ENCODE measurements at places on chromosomes 5 and 9.
A peak's percentile ranks its signal among the peaks of the same experiment; 100 is the strongest.

GRCh38 chr9:650362-650761, 191.1 kb upstream of the DMRT1 start:
- DNase-seq: peak; percentile 39

DNA sequence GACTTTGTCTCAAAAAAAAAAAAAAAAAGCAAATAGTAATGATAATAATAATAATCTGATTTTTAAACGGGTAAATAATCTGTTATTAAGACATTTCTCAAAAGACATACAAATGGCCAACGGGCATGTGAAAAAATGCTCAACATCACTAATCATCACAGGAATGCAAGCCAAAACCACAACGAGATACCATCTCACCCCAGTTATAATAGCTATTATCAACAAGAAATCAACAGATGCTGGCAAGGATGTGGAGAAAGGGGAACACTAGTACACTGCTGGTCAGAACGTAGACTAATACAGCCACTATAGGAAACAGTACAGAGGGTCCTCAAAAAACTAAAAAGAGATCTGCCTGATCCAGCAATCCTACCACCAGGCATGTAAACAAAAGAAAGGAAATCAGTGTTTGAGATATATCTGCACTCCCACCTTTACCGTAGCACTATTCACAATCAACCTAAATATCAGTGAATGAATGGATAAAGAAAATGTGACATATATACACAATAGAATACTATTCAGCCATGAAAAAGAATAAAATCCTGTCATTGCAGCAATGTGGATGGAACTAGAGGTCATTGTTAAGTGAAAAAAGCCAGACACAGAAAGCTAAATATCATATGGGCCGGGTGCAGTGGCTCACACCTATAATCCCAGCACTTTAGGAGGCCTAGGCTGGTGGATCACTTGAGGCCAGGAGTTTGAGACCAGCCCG, 24.9 kb downstream of the VAV2 start:
- DNase-seq: no peak

DNA sequence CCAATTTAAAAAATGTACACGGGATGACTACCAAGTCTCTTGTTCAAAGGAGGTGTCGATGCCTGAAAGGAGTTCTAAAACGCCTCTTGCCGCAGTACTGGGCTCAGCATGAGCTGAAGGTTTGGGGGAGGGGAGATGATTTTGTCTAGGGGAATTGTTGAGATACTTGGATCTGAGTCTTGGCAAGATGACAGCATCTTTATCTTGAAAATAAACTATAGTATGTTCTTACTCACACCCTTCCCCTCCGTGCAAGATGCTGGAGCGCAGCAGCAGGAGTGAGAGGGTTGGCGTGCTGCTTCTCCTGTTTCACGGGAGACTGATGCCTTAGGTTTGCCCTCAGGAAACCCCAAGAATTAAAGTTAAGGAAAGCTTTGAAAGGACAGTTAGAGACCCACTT, 47.3 kb downstream of the FAM78A start:
- no peak for DNase-seq

DNA sequence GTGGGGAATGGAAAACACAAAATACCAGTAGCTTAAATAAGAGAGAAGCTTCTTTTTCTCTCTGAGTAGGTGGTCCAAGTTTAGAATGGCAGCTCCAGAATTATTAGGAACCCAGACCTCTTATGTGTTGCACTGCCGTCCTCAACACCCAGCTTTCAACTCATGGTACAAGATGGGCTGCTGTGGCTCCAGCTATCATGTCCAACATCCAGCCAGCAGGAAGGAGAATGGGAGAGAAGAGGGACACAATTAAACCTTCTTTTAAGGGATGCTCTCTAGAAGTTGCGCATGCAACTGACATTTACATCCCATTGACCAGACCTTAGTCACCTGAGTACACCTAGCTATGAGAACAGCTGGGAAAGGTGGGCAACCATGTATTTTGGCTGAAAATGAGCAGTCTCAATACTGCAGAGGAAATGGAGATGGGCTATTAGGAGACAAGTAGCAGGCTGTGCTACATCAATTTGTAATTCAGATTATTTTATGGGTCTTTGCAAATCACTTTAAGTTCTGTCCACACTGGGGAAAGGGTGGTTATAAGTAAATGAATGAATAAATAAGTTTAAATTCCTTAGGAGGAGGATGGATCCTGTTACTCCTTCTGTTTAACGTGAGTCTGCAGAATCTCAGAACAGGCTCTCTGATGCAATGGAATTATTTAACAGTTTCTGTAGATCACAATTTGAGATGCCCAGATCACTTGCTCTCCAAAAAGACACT, 76.1 kb downstream of the SLC28A3 start:
- DNase-seq: no peak

- DNase-seq: no peak
Measured at GRCh38 chr9:136239135-136239982, 6.3 kb downstream of the QSOX2 start.

DNA sequence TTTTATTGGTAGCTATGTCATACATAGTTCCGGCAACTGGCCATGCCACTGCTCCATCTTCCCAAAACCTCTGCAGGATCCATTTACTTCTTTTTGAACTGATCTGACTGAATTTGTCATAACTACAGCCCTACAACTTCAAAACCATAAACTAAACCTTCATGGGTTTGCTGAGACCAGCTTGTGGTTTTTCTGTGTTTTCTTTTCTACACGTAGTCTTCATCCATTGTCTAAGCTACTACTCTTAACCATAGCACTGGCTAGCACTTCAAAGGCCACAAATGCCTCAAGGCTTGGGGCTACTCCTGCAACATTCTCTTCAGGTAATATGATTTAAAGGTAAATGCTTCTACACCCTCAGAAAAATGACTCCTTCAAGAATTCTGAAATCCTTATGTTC, 9.0 kb upstream of the KIF2A start:
- DNase-seq: no peak

DNA sequence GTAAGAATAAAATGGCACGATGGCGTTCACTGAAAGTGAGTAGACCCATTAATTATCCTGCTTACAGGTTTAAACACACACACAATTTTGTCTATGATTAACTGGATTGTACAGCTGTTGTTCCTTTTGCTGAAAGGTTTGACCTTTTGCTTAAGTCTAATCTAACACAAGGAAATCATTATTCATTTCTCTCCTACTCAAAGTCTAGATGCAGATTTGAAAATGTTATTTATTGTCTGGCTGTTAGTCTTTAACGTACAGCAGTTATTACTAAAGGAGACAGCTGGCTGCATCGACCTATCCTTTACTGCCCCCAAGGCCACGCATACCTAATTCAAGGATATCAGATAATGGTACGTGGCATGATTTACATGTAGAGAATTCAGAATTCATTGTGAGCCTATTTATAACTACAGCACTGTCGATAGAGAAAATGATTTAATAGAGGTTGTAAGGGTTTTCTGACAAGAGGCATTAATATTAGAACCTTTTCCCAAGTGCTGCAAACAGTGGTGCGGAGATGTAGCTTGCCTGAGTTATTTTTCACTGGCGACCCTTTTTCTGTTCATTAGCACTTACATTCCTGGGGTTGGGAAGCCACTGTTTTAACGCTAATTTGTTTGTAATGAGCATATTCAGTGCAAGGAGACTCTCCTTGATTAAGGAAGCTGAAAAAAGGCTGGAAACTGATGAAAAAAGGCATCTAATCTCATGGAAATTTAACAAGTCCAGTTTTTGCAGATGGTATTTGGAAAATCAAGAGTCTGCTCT, 368.4 kb upstream of the GRAMD2B start:
- DNase-seq: no peak

DNA sequence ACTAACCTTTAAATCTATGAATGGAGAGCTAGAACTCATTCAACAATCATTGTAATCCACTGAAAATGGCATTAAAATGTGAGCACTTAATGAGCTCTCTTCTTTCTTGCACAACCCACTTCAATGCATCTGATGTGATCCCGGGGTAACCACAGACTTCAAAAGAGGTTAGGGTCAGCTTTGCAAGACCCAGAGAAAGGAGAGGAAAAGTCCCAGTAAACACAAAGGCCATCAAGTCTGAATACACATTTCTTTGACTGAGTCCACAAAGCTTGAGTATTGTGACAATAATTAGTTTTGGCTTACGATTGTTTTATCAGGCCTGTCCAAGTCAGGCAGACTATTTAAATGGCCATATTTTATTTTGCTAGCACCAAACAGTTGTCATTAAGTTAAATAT, 148.8 kb upstream of the ZNF608 start:
- DNase-seq: no peak

DNA sequence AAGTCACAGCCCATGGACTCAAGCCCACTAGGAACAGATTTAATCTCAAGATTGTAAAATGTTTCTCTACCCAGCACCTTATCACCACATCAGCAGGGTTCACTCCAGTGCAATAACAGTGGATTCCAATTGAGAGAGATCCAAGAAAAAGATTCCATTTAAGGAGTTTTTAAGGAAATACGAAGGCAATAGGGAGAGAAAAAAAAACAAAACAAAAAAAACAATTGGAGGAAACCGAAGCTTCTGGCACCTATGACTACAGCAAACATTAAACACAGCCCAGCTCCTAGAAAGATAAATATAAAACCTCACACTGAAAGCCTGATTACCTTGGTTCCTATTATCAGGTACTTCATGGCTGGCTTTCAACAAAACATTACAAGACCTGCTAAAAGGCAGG, 192.7 kb downstream of the DAB2IP start:
- DNase-seq: no peak

- DNase-seq: no peak
Measured at GRCh38 chr5:72561148-72561972, 54.1 kb upstream of the ZNF366 start.

GRCh38 chr9:108053555-108054061, 564.0 kb upstream of the KLF4 start:
- DNase-seq: no peak

GRCh38 chr9:76617497-76618175, 146.6 kb upstream of the PCA3 start:
- no peak for DNase-seq

DNA sequence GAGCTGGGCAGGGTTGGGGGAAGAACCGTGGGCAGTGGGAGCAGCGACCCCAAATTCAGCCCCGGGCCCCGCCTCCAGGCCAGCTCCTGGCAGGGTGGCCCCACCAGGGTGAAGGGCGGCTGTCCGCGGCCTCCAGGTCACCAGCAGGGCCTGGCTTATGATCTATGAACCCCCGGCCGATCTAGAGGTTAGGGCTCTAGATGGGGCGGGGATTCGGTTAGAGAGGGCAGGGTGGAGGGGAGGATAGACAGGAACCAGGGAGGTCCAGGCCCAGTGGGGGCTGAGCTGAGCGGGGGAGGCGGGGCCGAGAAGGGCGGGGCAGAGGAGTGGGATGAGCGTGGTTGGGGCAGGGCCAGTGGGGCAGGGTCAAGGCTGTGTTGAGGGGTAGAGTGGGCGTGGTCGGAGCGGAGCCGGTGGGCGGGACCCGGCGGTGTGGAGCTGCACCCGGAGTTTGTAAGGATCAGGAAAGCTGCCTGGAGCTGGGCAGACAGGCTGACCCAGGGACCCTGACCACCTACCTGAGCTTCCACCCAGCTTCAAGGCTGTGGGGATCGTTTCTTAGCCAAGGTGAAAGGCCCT, 29.3 kb upstream of the OBP2B start:
- peak; percentile 100 for DNase-seq

Measured in H7 (cell line).